ENCODE measurements at places on chromosomes 16 and 17. TPM values are rescaled to one million over a fixed set of nuclear protein-coding genes. Genes with fewer than 3 reads are reported as not detected.

DNA sequence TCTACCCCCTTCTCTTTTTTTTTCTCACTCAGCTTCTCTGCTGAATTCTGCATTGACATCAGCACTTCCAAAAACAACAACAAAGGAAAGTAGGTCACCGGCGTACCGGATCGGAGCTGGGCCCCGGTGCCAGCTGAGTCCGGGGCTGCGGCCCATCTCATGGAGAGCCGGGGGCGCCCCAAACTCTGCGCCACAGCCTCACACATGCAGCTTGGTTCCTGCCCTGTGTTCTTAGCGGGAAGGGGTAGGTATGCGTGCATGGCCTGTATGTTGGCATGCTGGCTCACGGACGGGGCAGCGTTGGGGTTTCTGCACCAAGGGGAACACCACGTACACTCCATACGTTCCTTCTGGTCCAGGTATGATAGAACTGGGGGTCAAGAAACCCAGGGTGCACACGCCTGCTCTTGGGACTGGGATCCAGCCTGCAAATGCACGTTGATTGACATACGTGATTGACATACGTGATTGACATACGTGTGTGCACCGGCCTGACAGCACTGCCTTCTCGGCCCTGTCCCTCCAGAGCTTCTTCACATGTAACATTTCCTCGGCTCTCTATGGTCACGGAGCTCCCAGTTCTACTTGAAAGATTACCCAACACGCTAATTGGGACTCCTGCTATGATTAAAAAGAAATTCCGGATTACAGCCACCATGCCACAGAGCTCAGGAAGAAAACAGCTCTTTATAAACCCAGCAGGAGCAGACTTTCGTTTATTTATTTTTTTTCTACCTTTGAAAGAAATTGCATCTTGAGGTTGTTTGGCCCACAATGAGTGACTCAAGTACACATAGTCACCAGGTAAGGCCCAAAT, 88.7 kb downstream of the RPA1 start:
- DNase-seq = no peak

DNA sequence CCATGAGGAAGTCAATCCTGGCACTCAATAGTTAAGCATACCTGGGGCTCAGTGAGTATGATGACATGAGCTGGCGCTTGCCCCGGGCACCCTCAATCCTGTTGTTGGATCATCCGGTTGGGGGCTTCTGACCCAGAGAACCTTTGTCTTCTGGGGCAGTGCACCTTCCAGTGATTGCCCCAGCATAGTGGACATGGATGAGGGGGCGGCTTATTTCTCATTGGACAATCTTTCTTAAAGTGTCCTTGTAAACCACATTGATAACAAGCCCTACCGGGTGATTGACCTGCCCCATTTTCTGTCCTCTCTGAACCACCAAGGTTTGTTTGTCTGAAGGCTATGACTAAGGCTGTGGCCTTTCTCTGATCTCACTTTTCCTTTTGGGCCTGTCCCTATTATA, 18.2 kb downstream of the IGSF6 start:
- DNase-seq = no peak

DNA sequence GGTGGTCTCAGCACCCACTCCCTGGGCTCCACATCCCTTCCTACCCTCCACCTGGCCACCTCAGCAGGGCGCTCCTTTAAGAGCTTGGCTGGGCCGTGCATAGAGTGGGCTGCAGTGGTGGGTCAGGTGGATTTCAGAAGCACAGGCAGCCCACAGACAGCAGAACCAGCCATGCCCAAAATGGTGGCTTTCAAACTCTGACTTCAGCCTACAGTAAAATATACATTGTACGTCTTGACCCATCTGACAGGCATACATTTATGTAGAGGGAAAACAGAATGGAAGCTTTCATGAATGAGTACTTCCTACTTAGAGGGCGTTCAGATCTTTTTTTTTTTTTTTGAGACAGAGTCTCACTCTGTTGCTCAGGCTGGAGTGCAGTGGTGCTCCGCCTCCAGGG, 26.0 kb upstream of the LASP1NB start:
- no peak for DNase-seq

- no peak for DNase-seq
Observed at GRCh38 chr16:24975428-24975889, 39.7 kb downstream of the ARHGAP17 start.

DNA sequence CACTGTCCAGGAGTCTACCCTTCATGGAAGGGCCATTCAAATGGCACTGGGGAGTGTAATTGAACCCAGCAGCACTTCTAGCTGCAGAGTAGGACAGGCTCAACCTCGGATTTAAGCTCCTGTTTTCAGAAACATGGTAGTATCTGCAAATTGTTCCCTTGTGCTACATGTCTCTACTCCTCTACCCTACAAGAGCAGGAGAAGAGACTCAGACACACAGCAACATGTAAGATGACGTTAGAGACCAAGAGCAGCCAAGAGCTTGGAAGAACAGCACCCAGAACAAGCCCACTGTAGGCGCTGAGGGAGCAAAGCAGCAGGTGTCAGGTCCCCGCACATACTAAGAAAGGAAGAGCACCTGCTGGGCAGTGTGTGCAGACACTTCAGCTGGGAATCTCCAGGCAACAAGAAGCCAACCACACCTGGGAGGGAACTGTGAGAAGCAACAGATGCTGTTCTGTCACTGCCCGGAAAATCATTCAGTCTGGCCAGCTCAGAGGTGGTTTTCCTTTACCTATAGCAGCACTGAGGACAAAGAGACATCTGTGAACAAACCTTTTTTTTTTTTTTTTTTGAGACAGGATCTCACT, 35.6 kb upstream of the MNT start:
- no peak for DNase-seq

- DNase-seq = no peak
Observed at GRCh38 chr16:70610273-70611223, 35.8 kb upstream of the IL34 start.

DNA sequence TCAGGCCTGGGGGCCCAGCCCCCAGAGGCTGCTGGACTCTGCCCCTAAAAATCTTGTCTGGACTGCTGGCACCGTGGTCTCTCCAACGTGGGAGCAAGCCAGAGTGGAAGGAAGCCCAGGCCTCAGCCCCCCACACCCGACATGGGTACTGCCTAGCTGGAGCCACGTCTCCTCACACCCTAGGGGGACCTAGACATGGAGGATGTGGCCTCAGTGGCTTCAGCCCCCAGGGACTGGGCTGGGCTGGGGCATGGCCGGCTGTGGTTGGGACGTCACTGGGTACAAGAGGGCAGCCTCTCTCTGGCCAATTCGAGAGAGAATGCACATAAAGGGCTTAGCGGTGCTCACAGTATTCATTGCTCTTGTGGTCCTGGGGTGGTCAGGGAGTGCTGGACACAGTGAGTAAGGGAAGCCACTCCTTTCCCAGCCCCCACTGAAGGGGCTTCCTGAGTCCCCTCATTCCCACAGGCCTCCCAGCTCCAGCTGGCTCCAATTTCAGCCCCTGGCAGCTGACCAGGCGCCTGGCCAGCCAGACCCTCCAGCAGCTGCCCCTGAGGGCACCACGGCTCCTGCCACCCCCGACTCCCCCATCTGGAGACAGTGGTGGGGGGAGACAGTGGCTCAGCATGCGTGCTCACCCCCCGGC, 1.1 kb downstream of the CDH15 start:
- DNase-seq = no peak

PDPR gene
- polyA plus RNA-seq = 26.1 TPM

KRT32 gene
- not detected for polyA plus RNA-seq

ZFPM1 gene
- polyA plus RNA-seq = 8.7 TPM

- no peak for DNase-seq
Observed at GRCh38 chr16:81429045-81429521, 15.5 kb upstream of the CMIP start.

DNA sequence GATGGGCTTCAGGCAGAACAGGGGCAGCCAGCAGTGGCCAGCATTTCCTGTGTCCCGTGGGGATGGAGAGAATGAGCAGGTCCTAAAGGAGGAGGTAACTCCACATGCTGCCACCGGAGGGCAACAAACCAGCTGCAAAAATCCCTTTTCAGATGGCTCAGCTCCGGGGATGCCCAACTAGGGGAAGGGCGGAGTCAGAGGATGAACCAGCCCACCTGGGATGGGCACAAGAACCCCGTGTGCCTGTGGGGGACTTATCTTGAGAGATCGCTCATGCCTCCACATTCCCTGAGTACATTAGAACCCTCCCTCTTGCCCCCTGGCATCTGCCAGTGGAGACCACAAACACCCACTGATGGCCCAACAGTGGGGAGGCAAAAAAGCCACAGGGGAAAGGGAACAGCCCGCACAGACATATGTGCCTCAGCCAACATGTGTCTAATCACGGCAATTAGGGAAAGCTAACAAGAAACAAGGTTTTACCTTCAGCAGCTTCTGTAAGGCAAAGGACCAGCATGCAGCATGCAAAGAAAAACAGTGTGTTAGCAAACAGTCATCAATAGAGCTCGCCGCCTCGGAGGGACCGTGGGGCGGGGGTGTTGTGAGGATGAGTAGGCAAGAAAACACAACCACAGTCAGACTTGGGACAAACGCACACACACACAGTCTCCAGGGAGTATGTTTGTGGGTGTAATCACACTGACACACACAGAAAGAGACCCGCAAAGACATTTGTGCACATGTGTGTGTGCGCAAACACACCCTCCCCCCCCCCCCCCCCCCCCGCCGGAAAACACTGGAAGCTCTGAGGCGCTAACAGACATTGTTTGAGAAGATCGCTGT, 64.0 kb downstream of the MYO18A start:
- no peak for DNase-seq

ARMC5 gene
- 24.7 TPM for polyA plus RNA-seq

- DNase-seq = no peak
Observed at GRCh38 chr17:37762666-37763065, 17.8 kb upstream of the HNF1B start.

DNA sequence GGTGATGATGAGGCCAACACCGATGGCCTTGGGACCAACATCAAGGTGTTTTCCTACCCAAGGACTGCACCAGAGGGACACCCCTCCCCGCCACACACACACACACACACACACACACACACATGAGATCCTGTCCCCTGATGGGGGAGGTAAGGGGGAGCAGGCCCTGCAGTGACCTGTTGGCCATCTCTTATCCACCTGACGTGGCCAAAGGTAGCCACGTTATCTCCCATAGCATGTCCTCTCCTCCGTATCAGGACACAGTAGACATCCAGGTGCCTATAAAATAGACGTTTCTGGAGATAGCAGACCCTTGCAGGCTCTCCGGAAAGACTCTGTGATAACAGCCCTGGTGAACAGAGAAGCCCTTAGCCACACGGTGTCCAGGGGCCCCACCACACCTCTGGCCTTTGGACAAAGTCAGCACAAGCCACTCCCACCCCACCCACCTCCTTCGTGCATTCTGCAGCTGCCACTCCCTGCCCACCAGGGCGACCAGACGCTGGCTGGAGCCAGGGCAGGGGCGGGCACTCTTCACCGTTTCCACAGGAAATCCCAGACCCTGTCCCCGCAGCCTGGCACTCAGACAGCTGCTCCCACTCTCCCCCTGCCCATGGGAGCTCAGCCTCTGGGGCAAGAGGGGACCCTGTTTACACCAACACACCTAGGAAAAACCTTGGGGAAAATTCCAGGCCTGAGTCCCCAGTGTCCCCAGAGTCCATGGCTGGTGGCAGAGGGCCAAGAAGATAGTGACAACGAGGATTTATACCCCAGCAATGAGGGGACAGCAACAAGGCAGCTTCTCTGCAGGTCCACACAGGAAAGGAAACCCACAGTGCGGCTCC, 15.4 kb upstream of the ENPP7 start:
- no peak for DNase-seq

Measured in spinal cord (tissue), 10 donors.